ENCODE measurements at places on chromosomes 3 and 15. TPM values are rescaled to one million over a fixed set of nuclear protein-coding genes. Genes with fewer than 3 reads are reported as not detected.

- DNase-seq, result no peak
Measured at GRCh38 chr3:29515451-29515850, 234.6 kb downstream of the RBMS3 start.

GRCh38 chr3:42031808-42032480 is 59.2 kb upstream of the TRAK1 start:
- DNase-seq, result peak; percentile 49

GRCh38 chr3:126127904-126128303 is 44.0 kb upstream of the SLC41A3 start:
- DNase-seq, result peak; percentile 6

The PCSK6 gene
- 26.0 TPM for polyA plus RNA-seq

DNA sequence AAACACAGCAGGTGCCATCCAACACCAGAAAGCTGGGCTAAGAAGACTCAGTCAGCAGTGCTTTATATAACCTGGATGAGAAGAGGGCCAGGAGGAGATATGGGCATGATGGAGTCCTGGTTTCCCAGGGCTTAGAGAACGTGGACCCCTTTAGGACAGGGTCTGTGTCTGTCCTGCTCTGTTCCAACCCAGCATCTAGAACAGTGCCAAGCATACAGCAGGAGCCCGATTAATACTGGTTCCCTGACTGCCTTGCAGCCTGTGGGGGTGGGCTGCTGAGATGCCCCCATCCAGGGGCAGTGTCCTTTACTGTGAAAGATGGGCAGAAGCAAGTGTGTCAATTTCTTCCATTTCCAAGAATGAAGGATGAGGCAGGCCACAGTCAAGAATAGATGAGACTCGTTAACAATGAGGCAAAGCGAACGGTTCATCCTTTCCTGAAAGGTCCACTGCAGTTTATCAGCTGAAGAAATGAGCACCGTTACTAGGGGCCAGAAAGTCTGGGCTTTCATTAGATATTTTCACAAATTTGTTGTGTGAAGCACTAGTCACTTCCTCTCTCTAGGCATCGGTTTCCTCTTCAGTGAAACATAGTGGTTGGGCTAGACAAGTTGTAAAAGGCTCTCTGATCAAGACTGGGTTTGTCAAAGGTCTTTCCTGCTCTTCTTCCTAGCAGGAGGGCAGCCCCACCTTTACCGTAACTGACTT is 72.0 kb upstream of the HERC1 start:
- peak; percentile 1 for DNase-seq

The TUSC7 gene
- polyA plus RNA-seq, result not detected

The SOX2 gene
- 0.33 TPM for polyA plus RNA-seq

Measured in ovary (tissue), 10 donors.